HCEC 1CT (cell line): ENCODE measurements at places on chromosomes 6 and 20.
A peak's percentile ranks its signal among the peaks of the same experiment; 100 is the strongest.

- DNase-seq = no peak
These were observed 16.7 kb upstream of the PDYN start for GRCh38 chr20:2010533-2010932.

GRCh38 chr6:126026001-126026400 lies 39.7 kb downstream of the TRMT11 start:
- peak; percentile 11 for DNase-seq

- DNase-seq = no peak
These were observed 52.4 kb downstream of the RALY start for GRCh38 chr20:34045930-34046725.

GRCh38 chr20:57478176-57478575 lies 46.8 kb downstream of the CTCFL start:
- no peak for DNase-seq

GRCh38 chr6:67854098-67854497 lies 781.0 kb upstream of the ADGRB3 start:
- DNase-seq = peak; percentile 13
